ENCODE measurements at places on chromosomes 5 and 9.

- DNase-seq: no peak
Observed at GRCh38 chr5:4255441-4255840, 659.8 kb downstream of the IRX1 start.

- no peak for DNase-seq
Observed at GRCh38 chr5:14838396-14839319, 32.9 kb downstream of the ANKH start.

DNA sequence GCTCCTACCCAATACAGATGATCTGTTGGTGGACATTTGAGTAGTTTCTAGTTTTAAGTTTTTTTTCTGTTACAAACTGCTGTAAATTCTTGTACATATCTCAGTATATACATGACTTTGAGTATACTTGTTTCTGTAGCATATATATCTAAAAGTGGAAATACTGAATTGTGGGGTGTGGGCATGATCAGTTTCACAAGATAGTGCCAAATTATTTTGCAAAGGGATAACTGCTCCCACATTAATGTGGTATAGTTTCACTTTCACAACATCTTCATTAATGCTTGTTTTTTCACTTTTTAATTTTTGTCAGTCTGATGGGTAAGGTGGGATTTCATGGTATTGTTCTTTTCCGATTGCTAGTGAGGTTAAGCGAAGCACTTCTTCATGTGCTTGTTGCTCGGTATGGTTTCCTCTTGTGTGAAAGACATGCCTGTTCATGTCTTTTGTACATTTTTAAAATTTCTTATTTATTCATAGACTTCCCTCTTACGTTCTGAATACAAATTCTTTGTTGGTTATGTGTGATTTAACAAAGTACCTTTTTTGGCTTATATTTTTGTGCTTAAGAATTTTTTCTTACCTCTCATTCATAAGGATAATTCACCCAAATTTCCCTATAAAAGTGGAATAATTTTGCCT lies 103.5 kb downstream of the CDC42SE2 start:
- DNase-seq: no peak

- no peak for DNase-seq
Observed at GRCh38 chr9:135770203-135770535, 68.2 kb downstream of the KCNT1 start.

- no peak for DNase-seq
Observed at GRCh38 chr9:128685636-128686489, 3.2 kb upstream of the SET start.

DNA sequence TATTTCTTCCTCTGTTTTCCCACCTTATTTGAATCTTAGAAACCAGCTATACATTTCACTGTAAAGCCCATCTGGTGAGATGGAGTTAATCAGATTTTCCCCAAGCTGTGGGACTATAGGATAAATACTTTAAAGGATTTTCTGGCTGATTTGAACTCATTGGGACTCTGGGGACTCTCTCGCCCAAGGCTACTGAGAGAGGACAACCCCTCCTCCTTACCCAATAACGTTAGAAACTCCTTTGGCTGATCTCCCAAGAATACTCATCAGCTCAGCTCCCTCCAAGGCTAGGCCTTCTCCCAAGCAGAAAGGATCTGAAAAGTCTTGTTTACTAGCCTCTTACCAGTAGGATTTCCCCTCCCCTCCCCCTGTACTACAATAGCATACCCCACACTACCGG lies 1.5 kb upstream of the GLRA1 start:
- no peak for DNase-seq

DNA sequence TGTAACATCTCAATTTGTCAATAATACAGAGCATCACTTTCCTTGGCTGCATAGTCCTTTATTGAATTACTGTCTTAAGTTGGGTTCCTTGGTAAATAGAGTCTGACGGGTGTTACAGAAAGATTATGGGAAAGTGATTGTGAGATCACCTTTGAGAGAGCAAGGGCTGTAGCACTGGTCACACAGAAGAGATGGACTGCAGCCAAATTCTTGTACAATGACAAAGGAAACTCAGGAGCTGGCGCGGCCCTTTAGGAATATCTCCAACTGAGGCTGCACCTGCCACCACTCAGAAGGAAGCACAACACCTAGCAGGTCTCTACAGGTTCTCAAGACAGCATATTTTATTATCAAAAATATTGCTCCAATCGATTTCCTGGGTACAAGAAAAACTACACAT lies 350.0 kb upstream of the ISL1 start:
- no peak for DNase-seq

GRCh38 chr5:56326770-56327169 lies 93.6 kb upstream of the ANKRD55 start:
- DNase-seq: no peak

DNA sequence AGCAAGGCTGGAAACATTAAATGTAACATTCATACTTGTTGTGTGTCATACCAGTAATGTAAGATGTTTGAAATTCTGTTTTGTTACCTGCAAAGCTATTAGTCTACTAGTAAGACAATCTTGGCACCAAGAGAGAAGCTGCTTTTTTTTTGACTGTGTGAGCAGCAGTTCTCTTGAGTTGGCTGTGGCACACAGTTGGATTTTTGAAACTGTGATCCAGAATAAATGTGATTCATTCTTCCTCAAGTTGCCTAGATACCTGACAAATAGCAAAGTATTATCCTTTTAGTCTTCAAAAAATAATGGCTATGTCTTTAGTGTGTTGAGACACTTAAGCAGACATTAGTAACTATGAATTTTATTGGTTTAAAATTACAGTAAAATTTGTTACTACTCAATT lies 57.2 kb upstream of the HAPLN1 start:
- DNase-seq: no peak

- no peak for DNase-seq
Observed at GRCh38 chr5:14258840-14259239, 115.7 kb downstream of the TRIO start.

GRCh38 chr9:36438536-36439236 lies 38.6 kb upstream of the RNF38 start:
- no peak for DNase-seq

GRCh38 chr5:127872494-127872893 lies 169.3 kb downstream of the CCDC192 start:
- no peak for DNase-seq

- no peak for DNase-seq
Observed at GRCh38 chr5:97095318-97095732, 47.1 kb downstream of the LIX1 start.

DNA sequence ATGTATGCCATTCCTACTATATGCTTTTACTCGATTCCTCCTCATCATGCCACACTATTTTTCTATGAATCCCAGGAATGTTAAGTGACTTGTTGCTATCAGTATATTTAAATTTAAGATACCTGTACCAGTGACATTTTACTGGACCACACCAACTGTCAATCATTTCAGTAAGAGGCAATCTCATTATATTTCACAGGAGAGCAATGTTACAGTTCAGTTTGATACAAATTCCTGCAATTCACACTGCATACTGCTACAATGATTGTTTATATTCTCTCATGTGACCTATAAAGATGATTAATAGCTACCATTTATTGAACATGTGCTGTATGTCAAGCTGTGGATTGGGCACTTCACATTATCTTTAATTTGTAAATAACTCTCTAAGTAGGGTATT lies 30.0 kb downstream of the SPEF2 start:
- no peak for DNase-seq
